ENCODE measurements at places on chromosomes 6 and 20.

- no peak for DNase-seq
These were observed 260.1 kb upstream of the ARID1B start for GRCh38 chr6:156517088-156517487.

- no peak for DNase-seq
These were observed 109.3 kb downstream of the TMEM242 start for GRCh38 chr6:157213907-157214565.

DNA sequence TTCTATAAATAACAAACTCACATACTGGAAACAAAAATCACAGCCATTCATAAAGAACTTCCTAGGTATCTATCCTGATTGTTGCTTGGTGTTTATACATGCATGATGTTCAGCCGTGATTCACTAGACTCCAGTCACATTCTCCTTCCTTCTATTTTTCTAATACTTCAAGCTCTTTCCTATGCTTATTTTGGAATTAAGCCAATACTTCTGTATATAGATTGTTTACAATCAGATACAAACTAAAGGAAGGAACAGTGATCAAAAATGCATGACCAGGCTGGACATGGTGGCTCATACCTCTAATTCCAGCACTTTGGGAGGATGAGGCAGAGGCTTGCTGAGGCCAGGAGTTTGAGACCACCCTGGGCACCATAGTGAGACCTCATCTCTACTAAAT is 377.5 kb upstream of the IRAK1BP1 start:
- DNase-seq = no peak

- no peak for DNase-seq
These were observed 2.2 kb downstream of the MDFI start for GRCh38 chr6:41640426-41640825.

- DNase-seq = no peak
These were observed 50.5 kb downstream of the NINL start for GRCh38 chr20:25534845-25535244.

GRCh38 chr6:62371453-62372210 is 85.6 kb upstream of the KHDRBS2 start:
- DNase-seq = no peak

- DNase-seq = peak; percentile 37
These were observed 69.5 kb upstream of the SULF2 start for GRCh38 chr20:47854687-47855212.

DNA sequence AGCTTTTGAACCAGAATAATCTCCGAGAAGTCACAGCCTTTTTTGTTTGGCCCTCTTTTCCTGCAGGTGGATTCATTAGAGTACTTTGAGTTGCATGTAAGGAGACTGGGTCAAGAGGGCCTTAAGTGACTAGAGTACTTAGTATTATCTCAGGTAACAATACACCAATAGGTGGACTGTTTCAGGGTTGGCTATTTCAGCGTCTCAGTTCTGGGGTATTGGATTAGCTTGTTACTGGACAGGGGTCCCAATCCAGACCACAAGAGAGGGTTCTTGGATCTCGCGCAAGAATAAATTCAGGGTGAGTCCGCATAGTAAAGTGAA is 47.3 kb upstream of the SLC9A8 start:
- no peak for DNase-seq

DNA sequence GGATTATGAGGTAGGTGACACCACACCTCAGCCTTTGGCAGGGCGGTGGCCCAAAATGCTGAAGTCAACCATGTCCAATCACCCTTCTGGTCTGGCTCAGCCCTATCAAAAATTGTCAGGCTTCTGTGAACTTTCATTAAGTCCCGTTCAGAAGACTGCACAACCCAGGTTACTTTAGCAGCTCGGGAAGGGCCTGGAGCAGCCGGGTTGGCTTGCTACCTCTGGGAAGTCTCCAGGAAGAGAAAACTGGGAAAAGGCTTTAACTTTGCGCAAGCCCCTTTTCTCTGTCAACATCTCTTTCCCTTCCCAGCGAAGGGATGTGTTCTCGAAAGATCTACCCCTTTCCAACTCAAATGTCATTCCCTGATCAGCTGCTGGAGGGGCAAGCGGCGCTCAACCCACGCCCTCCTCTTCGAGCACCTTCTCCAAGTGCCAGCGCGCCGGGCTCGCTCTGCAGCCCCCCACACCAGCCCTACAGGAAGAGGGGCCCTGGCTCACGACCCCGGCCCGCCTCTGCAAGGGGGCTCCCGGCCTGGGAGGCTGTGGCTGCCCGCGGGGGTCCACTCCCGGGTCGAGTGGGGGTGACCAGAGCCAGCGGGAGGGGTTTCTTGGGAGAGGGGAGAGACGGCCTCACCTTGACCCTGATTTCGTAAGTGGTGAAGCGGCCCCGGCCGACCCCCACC is 573 bp downstream of the SNX3 start:
- peak; percentile 32 for DNase-seq

DNA sequence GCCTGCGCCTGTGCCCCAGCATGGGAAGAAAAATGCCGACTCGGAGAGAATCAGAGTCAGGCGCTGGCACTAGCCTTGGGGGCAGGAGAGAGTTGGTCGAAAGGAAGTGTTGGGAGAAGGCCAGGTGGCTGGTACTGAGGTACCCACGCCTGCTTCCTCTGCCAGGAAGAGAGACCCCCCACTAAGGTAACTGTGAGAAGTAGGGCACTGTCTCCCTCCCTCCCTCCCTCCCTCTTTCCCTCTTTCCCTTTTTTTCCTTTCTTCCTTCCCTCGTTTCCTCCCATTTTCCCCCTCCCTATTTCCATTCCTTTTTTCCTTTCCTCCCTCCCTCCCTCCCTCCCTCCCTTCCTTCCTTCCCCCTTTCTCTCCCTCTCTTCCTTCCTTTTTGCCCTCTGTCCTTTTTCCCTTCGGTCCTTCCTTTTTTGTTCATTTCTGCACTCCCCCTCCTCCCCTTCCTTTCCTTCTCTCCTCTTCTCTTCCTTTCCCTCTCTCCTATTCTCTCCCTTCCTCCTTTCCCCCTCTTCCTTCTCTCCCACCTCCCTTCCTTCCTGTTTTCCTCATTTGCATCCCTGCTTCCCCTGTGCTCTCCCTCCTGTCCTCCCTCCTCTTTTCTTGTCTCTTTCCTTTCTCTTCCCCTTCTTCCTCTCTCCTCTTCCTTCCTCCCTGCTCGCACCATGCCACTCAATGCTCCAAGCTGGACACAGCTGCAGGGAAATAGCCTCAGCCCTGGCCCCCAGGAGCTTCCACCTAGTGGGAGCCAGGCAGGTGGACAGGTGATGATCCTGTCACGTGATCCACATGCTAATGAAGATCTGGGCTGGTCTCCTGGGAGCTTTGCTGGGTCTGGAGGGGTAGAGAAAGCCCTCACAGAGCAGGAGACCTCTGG is 148.0 kb downstream of the DHX35 start:
- DNase-seq = peak; percentile 23

- no peak for DNase-seq
These were observed 527.5 kb downstream of the PRKN start for GRCh38 chr6:162200041-162200440.

DNA sequence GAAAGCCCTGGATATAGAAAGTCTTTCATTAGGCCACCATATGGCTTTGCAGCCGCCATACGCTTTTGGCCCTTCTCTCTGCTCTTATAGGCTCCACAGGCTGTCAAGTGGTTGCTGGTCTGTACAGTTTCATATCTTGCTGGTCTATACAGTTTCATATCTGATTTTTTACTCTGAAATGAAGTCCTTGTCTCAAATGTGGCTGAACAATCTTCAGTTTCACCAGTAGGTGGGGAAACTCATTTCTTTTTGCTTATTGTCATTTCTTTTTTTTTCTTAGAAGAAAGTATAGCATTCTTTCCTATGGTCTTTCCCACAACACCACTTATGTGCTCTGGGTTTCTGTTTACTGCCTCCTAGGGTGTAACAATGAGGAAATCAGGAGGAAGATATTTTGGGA is 771.4 kb upstream of the MMS22L start:
- DNase-seq = peak; percentile 18

DNA sequence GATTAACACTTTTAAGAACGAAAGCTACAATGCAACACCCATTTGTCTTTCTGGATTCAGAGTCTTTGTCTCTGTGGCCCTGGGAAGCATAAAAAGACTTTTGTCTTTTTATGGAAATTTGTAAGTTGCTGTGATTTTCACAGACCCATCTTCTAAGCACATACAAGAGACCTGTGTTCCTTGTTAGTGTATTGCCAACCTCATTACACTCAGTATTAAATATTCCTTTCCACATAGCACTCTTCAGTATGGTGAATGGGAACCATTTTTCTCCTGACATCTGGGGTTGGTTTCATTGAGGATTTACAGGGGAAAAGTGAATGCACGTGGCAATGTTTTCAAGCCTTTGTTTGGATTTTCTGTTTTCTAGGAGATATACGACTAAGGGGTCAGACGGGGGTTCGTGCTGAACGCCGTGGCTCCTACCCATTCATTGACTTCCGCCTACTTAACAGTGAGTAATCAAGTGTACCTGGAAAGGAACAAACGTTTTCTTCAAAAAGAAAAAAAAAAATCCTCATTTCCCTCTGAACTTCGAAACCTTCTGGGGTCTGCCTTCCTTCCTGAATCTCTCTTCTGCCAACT is 141.7 kb downstream of the MTFR2 start:
- DNase-seq = no peak

DNA sequence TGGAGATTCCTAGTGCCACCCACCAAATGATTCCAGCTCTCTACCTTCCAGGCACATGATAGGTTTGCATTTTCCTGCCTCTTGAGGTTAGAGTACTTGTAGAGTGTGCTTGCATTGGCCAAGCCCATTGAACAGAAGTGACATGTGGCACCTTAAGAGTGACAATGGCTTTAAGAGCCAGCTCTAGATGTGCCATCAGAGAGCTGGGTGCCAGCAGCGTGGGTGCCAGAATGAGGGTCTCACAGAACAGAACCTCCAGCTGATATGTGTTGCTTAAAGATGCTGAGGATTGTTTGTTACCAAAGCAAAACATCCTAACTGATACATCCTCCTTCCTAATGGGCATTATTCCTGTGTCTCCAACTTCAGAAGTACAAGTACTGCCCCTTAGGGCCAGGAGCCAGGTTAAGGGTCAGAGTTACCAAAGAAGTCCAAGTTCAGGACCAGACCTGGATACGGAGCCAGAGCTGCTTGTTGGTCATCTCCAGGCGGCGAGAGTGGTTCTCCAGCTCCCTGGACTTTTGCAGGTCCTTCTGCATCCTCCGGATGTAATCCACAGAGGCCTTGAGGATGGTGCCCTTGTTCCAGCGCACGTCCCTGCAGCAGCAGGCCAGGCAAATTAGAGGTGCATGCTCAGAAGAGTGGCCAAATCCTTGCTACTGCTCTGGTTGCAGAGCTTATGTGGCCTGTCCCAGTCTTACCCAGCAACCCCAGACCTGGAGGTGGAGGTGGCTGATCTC is 47.5 kb downstream of the MDFI start:
- DNase-seq = no peak

DNA sequence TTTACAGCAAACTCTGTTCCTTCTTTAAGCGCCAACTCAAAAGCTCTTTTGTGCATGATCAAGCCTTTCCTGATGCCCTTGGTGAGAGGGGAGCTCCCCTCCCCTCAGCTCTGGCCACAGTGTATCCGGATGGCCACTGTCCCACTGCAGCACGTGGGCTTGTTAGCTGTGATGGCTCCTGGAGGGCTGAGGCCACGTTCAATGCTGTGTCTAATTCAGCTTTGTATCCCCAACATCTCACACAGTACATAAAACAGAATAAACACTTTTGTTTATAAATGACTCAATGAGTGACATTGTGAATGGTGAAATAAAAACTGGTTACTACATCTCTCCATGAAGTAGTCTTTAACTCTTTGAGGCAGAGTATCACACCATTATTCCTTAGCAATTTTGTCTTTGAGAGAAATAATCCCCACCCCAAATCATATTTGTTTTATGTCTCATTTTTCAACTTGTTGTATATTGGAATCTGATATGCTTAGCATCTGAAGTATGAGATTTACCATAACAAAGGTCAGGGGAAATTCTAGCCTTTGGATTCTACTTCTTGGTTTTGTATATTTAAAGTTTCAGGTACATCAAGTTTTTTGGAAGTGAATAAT is 44.5 kb downstream of the EDN1 start:
- DNase-seq = no peak

DNA sequence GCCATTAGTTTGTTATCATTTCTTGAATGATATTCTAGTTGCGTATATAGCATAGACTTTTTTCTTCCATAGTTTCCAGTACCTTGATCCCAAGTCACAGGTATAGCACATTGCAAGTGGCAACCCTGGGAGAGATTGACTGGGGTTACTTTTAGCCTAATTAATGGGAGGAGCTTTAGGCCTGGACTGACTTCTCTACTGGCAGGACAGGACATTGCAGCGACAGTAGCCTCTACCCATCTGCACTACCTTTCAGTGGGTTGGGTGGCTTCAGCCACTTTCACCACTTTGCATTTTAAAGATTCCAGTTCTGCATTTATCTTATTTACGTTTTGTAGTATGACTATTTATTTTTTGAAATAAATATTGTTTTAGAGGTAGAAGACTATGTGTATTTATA is 320.3 kb downstream of the RIMS1 start:
- DNase-seq = no peak

- no peak for DNase-seq
These were observed 40.4 kb upstream of the DUSP22 start for GRCh38 chr6:251920-252319.

DNA sequence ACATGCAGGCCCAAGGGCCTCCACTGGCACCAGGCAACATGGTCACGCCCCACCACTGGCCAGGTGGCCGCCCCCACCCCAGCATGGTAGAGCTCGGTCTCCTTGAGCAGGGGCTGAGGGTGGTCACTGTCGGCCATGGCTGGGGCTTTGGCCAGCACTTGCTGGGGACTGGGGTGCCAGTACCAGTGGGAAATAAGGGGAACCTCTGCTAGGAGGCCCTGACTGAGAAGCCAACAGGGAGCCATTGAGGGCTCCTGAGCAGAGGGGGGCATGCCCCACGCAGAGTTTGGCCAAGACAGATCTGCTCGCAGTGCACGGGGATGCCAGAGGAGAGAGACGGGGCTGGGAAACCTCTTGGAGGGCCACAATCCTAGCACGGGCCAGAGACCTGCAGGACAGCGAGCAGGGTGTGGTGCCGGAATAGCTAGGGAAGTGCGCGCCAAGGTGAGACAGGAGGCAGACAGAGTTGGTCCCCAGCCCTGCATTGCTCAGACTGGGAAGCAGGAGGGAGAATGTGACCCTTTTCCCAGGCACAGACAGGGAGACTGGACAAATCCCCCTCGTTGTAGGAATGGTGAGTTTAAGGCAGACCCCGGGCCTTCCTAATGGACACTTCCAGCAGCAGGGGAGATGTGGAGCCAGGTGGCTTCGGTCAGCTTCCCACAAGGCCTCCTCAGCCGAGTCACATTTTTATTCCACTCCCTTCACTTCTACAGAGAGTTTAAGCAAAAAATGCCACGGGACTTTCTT is 179.0 kb upstream of the CST7 start:
- DNase-seq = no peak

DNA sequence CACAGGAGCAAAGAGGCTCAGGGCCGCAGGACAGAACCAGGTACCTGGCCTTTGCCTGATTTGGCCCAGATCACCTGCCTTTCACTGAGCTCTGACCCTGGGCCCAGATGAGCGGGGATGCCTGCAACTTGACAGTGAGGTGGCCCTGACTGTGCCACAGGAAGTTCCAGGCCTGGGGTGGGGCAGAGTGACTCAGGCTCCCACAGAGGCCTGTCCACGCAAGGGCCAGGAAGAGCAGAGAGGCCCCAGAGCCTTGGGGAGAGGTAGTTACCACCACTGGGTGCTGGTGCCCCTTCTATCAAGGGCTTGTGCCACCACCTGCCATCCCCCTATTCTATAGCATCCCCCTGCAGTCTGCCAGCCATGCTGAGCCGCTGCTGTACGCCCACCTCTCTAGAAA is 4.1 kb upstream of the NOL4L start:
- no peak for DNase-seq

GRCh38 chr6:162538643-162539064 is 188.9 kb downstream of the PRKN start:
- peak; percentile 97 for DNase-seq

GRCh38 chr6:43966853-43967718 is 160.2 kb downstream of the MRPL14 start:
- DNase-seq = no peak

GRCh38 chr20:22379472-22379871 is 204.9 kb downstream of the FOXA2 start:
- peak; percentile 7 for DNase-seq
